ENCODE measurements at places on chromosomes 7 and 10. TPM values are rescaled to one million over a fixed set of nuclear protein-coding genes. Genes with fewer than 3 reads are reported as not detected.

Gene LGI1
- total RNA-seq, result 9.6 TPM

Gene TFEC
- total RNA-seq, result 1.6 TPM

Gene MCM10
- 6.4 TPM for total RNA-seq

DNA sequence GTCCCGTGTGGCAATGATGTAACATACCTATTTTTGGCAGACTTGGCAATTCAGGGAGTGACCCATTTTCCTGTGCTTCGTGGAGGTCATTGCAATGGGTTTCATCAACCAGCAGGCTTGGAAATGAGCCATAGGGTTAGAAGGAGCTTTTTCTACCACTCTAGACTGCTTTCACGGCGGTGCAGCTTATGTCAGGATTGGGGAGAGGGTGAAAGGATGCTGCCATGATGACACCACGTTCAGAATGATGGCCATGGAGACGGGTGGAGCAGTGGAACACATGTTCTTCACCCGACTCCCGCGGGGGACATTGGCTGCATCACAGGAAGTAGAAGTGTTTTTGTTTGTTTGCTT, 220.2 kb downstream of the EMX2 start:
- DNase-seq, result no peak

- DNase-seq, result no peak
Observed at GRCh38 chr10:110841767-110842267, 29.9 kb upstream of the PDCD4 start.

GRCh38 chr10:71001470-71001869, 113.1 kb upstream of the PCBD1 start:
- DNase-seq, result no peak

DNA sequence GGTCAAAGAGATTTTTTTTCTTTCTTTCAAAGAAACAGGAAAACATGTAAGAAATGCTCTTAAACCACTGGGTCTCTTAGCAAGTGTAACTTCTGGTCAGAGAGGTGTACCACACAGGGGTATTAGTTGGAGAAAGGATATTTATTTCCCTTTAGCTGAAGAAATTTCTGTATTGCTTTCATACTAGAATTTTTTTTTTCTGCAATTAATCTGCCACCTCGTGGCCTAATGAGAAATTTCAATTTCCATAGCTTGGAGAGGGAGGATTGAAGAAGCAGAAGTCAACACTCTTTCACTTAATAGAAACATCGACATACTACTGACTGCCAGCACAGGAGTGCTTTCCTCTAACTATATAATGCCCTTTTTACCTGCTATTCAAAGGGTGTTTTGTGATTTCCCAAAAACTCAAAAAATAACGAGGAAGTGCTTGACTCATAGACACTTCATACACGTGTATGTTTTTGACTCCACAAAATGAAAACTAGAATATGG, 177.6 kb upstream of the NAMPT start:
- DNase-seq, result peak; percentile 21

GRCh38 chr10:117139581-117140524, 1.8 kb upstream of the VAX1 start:
- DNase-seq, result no peak

- DNase-seq, result peak; percentile 26
Observed at GRCh38 chr10:11050301-11051287, 32.9 kb downstream of the CELF2 start.

GRCh38 chr7:10022957-10023356, 950.7 kb upstream of the PHF14 start:
- peak; percentile 1 for DNase-seq

Measured in cerebellum (tissue), 4 donors.